ENCODE measurements at places on chromosomes 1 and 21.
A peak's percentile ranks its signal among the peaks of the same experiment; 100 is the strongest.

- DNase-seq: no peak
Observed at GRCh38 chr1:3650248-3651025, 534 bp upstream of the WRAP73 start.

DNA sequence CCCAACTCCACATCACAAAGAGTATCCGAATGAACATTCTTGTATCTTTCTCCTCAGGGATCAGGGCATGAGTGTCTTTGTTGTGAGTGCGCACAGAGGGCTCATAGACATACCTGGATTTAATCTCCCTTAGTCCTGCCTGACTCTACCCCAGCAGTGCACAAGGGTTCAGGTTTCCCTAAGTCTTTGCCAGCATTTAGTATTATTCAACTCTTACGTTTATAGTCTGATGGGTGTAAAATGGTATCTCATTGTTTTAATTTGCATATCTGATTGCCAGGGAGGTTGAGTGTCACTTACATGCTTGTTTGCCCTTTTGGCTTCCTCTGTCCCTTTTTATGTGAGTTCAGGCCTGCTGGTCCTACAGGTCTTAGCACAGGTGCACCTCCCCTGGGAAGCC, 49.5 kb downstream of the FOXD2 start:
- DNase-seq: no peak

DNA sequence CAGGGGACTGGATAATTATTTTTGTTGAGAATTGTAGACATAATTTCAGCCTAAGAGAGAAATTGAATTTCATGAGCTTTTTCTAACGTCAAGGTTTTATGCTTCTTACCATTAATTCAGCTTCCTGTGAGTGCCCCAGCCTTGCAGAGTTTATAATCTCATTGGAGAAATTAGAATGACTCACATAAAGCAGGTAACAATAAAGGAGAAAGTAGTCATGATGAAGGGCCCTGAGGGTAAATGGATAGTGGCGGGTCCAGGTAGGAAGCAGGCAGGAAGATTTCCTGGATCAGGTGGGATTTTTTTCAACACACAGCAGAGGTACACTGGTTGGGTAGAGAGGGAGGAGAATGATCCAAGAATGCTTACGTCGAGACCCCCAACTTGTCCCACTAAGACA, 311.4 kb downstream of the BARHL2 start:
- no peak for DNase-seq

GRCh38 chr21:32414579-32415358, 2.3 kb downstream of the EVA1C start:
- peak; percentile 58 for DNase-seq

GRCh38 chr1:20840731-20841130, 53.6 kb upstream of the HP1BP3 start:
- peak; percentile 75 for DNase-seq

GRCh38 chr1:186750257-186750656, 70.0 kb upstream of the PTGS2 start:
- DNase-seq: no peak

- DNase-seq: peak; percentile 4
Observed at GRCh38 chr1:119327450-119328155, 41.0 kb upstream of the HAO2 start.

DNA sequence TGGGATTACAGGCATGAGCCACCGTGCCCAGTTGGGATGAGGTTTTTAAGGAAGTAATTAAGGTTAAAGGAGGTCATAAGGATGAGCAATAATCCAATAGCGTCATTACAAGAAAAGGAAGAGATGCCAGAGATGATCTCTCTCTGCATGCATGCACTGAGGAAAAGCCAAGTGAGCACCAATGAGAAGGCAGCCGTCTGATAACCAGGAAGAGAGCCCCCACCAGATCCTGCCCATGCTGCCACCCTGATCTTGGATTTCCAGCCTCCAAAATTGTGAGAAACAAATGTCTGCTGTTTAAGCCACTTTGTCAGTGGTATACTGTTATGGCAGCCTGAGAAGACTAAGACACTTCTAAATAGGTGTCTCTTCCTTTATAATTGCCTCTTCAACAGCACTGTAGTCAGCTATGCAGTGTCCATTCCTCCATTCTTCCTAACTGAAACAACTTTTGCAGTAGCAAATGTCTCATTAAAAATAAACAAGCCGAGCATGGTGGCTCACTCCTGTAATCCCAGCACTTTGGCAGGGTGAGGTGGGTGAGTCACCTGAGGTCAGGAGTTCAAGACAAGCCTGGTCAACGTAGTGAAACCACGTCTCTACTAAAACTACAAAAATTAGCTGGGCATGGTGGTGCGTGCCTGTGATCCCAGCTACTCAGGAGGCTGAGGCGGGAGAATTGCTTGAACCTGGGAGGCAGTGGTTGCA, 216.2 kb upstream of the RUNX1 start:
- DNase-seq: no peak

- no peak for DNase-seq
Observed at GRCh38 chr21:25441835-25442234, 165.4 kb downstream of the MRPL39 start.

All from hematopoietic multipotent progenitor cell treated with erythropoietin and hydrocortisone succinate and interleukin-3 and kit ligand, for 8 days (in vitro differentiated cells).